ENCODE measurements at places on chromosomes 6 and 20. TPM values are rescaled to one million over a fixed set of nuclear protein-coding genes. Genes with fewer than 3 reads are reported as not detected.

Gene AIF1
- 28.2 TPM for total RNA-seq

Gene CNR1
- total RNA-seq = 30.2 TPM

Gene PSORS1C2
- total RNA-seq = not detected

Gene NMBR
- not detected for total RNA-seq

Gene C6orf62
- total RNA-seq = 66.1 TPM

Gene PKIB
- total RNA-seq = 22.3 TPM

DNA sequence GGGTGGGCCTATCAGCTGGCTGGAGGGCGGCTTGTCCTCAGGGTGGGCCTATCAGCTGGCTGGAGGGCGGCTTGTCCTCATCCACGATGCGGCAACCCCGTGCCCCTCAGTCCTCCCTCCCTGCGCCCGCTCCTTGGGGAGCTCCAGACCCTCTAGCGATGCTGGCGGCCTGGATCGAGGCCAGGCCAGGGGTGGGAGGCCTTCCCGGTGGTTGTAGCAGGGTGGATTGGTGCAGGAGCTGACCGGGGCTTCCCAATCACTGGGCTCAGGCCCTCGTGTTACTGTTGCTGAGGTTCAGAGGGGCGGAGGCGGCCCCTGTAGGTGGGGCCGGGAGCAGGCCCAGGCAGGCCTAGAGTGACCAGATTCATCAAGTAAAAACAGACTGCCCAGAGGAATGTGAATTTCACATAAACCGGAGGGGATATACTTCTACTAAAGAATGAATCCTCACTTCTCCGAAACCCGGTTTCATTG, 8.8 kb downstream of the SLC17A9 start:
- H3K27me3 ChIP-seq = no peaks in the 10 kb centered on the region
- peak; percentile 40 for DNase-seq
- no peaks in the 10 kb centered on the region for H3K4me1 ChIP-seq
- no peaks in the 10 kb centered on the region for H3K36me3 ChIP-seq
- peak overlapping the region; percentile 62 for H3K27ac ChIP-seq

- no peaks in the 10 kb centered on the region for H3K36me3 ChIP-seq
- no peak overlapping the region for H3K27ac ChIP-seq
- H3K4me1 ChIP-seq = no peaks in the 10 kb centered on the region
- no peak for DNase-seq
These were observed 10.7 kb downstream of the NR2E1 start for GRCh38 chr6:108176281-108177089.

GRCh38 chr6:39058471-39059147, 10.0 kb downstream of the GLP1R start:
- no peak overlapping the region for H3K27ac ChIP-seq
- DNase-seq = no peak
- H3K36me3 ChIP-seq = no peaks in the 10 kb centered on the region

- no peaks in the 10 kb centered on the region for H3K36me3 ChIP-seq
- H3K4me3 ChIP-seq = no peak overlapping the region
- H3K4me1 ChIP-seq = no peaks in the 10 kb centered on the region
- no peaks in the 10 kb centered on the region for H3K27me3 ChIP-seq
These were observed 25.1 kb upstream of the SLC17A3 start for GRCh38 chr6:25899123-25899522.

GRCh38 chr20:1858871-1859270, 36.3 kb upstream of the SIRPA start:
- no peaks in the 10 kb centered on the region for H3K4me1 ChIP-seq
- H3K4me3 ChIP-seq = no peak overlapping the region
- no peaks in the 10 kb centered on the region for H3K27me3 ChIP-seq
- no peak for DNase-seq
- no peak overlapping the region for H3K27ac ChIP-seq
- no peaks in the 10 kb centered on the region for H3K36me3 ChIP-seq

GRCh38 chr6:87793315-87793714, 91.3 kb upstream of the AKIRIN2 start:
- H3K4me3 ChIP-seq = no peak overlapping the region
- no peaks in the 10 kb centered on the region for H3K4me1 ChIP-seq
- DNase-seq = no peak
- no peaks in the 10 kb centered on the region for H3K36me3 ChIP-seq

GRCh38 chr20:41887500-41887899, 269.3 kb upstream of the CHD6 start:
- no peak overlapping the region for H3K27ac ChIP-seq
- no peak for DNase-seq
- H3K4me1 ChIP-seq = no peaks in the 10 kb centered on the region
- H3K4me3 ChIP-seq = no peak overlapping the region

GRCh38 chr20:618980-619379, 8.9 kb upstream of the TCF15 start:
- peaks cover 44% of the 10 kb centered on the region for H3K27me3 ChIP-seq
- DNase-seq = no peak
- H3K36me3 ChIP-seq = no peaks in the 10 kb centered on the region
- no peaks in the 10 kb centered on the region for H3K4me1 ChIP-seq
- H3K4me3 ChIP-seq = no peak overlapping the region

DNA sequence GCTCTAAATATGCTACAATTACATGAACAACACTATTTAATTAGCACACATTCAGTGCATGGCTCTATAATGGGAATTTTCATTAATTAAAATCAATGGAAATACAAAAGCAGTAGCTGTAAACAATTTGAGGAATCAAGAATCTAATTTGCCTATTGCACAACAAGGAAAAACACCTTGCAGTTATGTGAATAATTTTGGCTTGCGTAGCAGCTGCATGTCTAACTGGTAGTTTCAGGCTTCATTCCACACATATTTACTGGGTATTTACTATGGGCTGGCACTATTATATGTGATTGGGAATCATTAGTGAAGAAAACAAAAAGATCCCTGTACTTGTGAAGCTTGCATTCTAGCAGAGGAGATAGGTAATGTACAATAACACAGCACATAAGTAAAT, 26.4 kb downstream of the KIF6 start:
- H3K36me3 ChIP-seq = no peaks in the 10 kb centered on the region
- no peaks in the 10 kb centered on the region for H3K27me3 ChIP-seq
- no peaks in the 10 kb centered on the region for H3K4me1 ChIP-seq
- no peak overlapping the region for H3K4me3 ChIP-seq
- H3K27ac ChIP-seq = no peak overlapping the region
- DNase-seq = no peak

DNA sequence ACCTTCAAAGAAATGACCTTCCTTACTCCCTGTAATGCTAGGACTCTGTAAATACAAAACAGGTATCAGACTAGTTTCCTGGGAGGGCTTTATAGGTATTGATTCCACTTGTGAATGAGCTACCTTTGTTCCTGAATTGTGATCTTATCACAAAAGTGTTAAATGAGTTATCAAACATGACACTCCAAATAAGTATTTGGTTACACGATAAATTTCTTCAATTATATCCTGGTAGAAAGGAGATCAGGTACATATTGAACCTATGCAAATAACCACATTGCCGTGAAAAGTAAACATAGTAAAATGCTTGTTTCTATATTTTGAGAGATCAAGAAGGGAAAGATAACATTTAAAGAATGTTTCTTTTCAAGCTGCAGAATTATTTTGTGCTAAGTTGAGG, 285.3 kb downstream of the HIVEP2 start:
- H3K27ac ChIP-seq = no peak overlapping the region
- no peak for DNase-seq
- no peaks in the 10 kb centered on the region for H3K27me3 ChIP-seq

DNA sequence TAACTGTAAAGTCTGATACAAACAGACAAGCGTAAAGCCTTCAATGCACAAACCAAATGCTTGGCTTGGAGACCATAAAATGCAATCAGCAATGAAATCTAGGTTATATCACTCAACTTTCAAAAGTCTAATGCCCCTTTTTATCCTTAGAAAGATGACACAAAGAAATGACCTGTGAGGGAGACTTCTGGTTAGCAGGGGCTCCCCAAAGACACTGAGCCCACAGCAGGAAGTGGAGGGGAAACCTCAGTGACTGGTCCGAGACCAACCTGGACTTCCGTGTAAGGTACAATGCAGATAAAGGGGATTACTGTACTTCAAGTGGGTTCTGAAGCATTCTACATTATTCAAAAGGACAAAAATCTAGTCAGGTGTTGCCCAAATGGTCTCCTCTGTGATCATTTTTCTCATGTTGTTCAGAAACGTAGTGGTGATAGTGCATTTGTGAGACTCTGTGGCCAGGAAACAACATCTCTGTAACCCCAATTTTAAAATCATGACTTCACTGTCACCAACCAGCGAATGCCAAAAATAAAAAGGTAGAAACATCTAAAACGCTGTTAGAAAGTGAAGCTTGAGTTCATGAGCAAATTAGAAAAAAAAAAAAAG, 88.2 kb downstream of the HIVEP2 start:
- DNase-seq = no peak
- no peaks in the 10 kb centered on the region for H3K36me3 ChIP-seq
- H3K4me1 ChIP-seq = peaks cover 6% of the 10 kb centered on the region
- H3K27me3 ChIP-seq = no peaks in the 10 kb centered on the region

GRCh38 chr6:125906158-125906998, 50.2 kb upstream of the HINT3 start:
- no peak for DNase-seq
- H3K27ac ChIP-seq = no peak overlapping the region
- no peaks in the 10 kb centered on the region for H3K36me3 ChIP-seq
- H3K4me3 ChIP-seq = no peak overlapping the region
- no peaks in the 10 kb centered on the region for H3K4me1 ChIP-seq

DNA sequence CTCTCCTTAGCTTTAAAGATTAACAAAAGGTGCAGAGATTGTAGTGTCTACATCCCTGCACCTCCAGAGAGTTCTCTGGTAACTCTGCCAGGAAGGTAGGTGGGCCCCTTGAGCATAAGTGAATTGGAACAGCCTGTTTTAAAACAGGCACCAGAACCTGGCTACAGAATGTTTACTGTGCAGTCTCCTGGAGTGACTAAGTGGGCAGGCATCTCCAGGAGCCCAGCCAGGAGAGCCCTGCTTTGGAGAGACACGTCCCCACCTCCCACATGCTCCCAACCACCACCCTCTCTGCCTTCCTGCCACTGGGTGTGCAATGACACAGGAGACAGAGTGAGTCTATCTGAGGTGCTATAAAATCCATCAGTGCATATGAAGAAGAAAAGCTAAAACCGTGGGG, 110.3 kb upstream of the EYA4 start:
- H3K27me3 ChIP-seq = no peaks in the 10 kb centered on the region
- H3K4me1 ChIP-seq = no peaks in the 10 kb centered on the region
- peak; percentile 56 for DNase-seq
- no peaks in the 10 kb centered on the region for H3K36me3 ChIP-seq
- no peak overlapping the region for H3K4me3 ChIP-seq
- no peak overlapping the region for H3K27ac ChIP-seq

- no peak for DNase-seq
- H3K27me3 ChIP-seq = no peaks in the 10 kb centered on the region
- no peaks in the 10 kb centered on the region for H3K36me3 ChIP-seq
- H3K4me3 ChIP-seq = no peak overlapping the region
- no peaks in the 10 kb centered on the region for H3K4me1 ChIP-seq
These were observed 114.2 kb downstream of the PLEKHG1 start for GRCh38 chr6:150713931-150714330.

DNA sequence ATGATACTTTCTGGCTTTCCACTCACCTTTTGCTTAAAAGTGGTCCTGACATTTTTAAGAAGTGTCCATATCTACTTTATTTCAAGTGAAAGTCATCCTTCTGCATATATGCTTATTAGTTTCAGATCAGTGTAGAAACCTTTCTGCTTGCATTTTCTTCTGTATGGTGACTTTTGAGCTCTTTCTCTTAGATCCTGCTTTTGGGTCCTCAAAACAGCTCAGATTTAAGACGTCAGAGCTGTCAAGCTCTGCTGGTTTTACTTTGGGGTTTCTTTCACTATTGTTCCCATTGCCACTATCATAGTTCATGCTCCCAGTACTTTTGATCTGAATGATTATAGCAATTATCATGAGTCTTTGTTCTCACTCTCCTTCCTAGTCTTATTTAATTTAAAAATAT, 41.7 kb downstream of the BCKDHB start:
- H3K4me3 ChIP-seq = no peak overlapping the region
- no peaks in the 10 kb centered on the region for H3K27me3 ChIP-seq
- DNase-seq = no peak
- H3K27ac ChIP-seq = no peak overlapping the region
- no peaks in the 10 kb centered on the region for H3K36me3 ChIP-seq

Measured in breast epithelium (tissue), 4 donors.